ENCODE measurements at places on chromosomes 1 and 21.

GRCh38 chr1:181310560-181310959 lies 172.8 kb upstream of the CACNA1E start:
- no peak for DNase-seq

GRCh38 chr1:1755426-1755825 lies 22.8 kb downstream of the NADK start:
- no peak for DNase-seq

DNA sequence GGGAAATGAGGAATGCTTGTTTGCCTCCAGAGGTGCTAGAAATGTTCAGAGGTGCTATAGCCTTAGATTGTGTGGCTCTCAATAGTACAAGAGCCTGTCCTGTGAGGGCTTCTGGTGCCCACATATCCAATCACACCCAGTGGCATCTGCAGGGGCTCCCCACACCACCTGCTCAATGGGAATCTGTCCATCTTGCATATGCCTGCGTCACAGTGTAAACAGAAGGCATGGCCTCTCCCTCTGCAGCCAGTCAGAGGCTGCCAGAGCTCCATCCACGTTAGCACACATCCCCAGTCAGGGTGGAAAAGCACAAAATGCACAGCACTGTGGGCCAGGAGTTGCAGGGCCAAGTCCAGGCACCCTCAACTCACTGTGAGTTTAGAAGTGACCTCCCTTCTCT lies 113.6 kb upstream of the GRIK3 start:
- DNase-seq = no peak

DNA sequence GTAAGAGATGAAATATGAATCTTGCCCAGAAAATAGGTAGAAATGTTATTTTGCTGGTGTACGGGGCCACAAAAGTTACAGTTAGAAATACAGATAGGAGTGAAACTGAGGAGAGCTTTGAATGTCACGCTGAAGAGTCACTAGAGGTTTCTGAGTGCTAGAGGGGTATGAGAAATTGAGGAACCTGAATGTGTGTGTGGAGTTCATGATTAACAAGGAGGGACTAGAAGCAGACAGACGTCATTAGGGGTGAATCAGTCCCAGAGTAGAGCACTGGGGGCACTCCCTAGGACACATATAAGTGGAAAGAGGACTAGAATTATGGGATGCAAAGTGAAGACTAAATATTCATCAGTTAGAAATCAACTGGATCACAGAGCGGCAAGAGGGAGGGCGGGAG lies 188.9 kb upstream of the MAP1LC3C start:
- DNase-seq = no peak

DNA sequence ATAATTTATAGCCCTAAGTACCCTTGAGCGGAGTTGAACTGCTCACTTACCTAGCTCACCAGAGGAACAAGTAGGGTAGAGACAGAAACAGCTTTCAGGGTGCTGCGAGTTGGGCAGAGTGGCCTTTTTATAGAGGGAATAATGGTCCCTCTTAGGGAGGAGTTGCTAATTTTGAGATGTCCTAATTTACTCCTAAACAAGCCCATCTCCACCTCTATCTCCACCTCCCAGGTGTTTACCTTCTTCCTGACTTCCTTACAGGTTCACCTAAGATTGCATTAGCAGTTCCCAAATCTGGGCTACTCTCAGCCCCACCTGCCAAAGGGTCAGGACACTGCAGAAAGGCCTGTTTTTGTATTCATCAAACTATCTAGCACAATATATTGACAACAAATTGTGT lies at the start of gene HRNR:
HRNR (minus strand) TSS at position 101 of the 400 bp plus-strand sequence. CDS start 940 bp downstream, outside the sequence.
- DNase-seq = no peak

DNA sequence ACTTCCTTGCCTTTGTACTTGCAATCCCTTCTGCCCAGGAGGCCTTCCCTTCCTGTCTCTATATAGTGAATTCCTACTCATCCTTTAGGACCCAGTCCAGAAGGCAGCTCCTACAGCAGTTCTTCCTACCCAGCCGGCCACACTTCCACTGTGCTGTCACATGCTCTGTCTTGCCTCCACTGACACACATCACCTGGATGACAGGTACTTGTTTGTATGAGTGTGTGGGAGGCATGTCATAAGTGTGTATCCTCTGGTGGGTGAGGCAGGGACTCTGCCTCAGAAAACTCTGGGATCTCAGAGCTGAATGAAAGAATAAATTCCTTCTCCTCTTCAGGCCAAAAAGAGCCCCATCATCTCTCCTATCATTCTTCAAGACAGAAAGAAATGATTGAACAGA lies 5.1 kb upstream of the OSCP1 start:
- no peak for DNase-seq

GRCh38 chr1:116476321-116476720 lies 94.5 kb downstream of the CD58 start:
- DNase-seq = no peak

DNA sequence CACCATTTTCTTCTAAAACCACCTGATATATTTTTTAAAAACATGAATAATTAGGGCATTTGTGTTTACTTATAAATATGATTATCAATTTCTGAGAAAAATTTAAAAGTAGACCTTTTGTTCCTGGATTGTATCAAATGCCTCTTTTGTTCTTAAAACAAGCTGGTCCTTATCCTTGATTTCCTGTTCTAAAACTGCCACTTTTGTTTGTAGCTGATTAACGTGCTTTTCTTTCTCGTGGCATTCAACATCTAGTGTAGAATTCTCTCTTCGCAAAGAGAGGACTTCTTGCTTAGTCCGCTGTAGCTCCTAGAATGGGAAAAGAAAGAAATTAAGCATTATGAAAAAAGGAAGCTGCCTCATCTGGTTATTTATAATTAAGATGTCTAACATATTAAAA lies 25.0 kb downstream of the SASS6 start:
- DNase-seq = no peak

DNA sequence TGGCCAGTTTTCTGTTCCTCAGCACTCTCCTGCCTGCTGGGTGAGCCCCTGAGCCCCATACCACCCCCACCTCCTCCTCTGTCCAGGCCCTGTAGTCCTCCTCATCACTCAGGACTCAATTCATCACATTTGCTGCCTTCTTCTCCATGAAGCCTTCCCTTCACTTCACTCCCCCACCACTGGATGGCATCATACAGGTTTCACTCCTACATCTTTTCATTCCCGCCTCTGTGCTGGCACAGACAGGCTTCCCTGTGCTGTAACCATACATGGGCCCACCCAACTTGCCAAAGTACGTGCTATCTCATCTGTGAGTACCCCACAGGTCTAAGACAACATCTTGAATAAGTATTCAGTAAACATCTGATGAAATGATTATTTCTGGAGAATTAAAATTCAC lies 56.9 kb downstream of the SLC45A1 start:
- no peak for DNase-seq

- DNase-seq = no peak
These were observed 257.8 kb upstream of the ADGRL4 start for GRCh38 chr1:79264285-79264684.

DNA sequence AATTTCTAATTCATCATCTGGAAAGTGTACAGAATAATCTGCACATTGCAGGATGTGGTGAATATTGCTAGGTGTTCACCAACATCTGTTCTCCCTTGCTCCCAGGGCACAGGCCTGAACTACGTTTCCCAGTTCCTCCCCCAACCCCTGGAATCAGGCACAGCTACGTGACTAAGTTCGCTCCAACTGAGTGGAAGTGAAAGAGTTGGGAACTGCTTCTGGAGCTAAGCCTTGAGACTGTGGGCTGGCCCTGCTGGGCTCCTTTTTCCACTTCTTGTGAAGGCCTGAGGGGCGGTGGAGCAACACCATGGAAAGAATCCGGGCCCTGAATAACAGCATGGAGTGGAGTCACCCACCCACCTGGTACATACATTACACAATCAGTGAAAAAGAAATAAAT lies 534.6 kb downstream of the SMYD3 start:
- no peak for DNase-seq

DNA sequence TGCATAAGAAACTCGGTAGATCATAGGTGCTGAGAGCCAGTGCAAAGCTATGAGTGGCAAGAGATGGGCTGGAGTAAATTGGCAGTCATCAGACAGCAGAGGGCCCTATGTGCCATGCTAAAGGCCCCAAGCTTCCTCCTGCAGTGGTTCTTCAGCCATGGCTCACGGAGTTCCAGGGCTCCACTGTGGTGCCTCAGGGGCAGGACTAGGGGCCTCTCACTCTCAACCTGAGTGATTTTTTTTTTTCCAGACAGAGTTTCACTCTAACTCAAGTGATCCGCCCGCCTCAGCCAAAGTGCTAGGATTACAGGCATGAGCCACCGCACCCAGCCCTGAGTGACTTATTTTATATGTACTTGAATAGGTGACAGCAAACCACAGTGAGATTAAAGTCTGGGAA lies 10.4 kb upstream of the GJA8 start:
- no peak for DNase-seq
